ENCODE measurements at places on chromosomes 5 and 9.

DNA sequence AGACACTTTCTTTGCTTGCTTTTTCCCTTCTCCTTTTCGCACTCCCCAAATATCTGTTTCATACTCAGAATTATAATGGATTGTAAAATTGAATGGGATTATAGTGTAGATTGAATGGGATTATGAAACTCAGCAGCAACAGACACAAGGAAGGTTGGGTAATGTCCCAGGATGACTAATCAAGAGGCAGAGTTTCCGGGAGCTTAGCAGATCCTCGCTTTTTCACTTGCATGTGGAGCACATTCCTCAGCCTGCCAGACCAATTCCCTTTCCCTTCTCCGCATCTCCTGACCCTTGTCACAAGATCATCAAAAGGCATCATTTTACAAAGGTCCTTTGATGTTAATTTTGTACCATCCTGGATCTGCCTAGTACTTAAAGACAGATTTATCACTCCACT lies 55.1 kb upstream of the SLC1A1 start:
- peak; percentile 63 for DNase-seq

DNA sequence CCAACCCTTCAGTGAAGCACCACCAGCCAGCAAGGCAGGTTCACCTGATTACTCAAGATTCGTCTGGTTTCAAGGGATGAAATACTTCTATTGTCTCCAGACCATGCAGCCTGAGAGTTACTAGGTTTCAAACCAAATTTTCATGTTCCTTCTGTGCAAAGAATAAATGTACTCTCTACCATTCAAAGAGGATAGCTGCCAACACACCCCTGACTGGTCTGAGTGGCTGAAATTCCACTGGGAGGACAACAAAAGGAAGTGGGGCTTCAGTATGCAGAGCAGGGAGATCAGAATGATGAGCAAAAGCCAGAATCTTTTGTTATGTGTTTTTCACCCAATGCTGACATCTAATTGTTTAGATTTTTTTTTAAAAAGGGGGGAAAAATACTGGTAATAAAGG lies 356.3 kb downstream of the BNC2 start:
- no peak for DNase-seq

DNA sequence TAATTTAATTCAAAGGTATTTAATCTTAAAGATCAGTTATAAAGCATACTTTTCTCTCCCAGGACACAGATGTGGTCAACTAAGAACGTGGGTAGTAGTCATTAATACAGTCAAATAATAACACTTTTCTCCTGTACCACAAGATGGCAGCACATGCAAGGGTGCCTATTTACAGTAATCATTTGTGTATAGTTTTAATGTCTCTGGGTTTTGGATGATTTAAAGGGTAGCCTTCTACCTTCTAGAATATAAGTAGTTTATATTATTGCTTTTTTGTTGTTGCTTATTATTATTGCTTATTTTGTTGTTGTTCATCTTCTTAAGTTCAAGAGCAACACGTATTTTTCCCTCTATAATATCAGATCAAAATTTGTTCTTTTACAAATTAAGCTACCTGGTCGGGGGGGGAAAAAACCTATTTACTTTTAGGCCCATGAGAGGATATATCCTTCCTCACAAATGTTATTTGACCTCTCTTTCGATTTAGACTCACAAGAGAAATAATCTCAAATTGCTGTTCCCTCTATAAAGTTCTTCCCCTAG lies 59.6 kb upstream of the SLC27A6 start:
- DNase-seq = peak; percentile 81

GRCh38 chr9:93431539-93432105 lies 19.9 kb upstream of the FAM120A start:
- DNase-seq = no peak

GRCh38 chr5:132268769-132269551 lies 11.5 kb downstream of the PDLIM4 start:
- DNase-seq = peak; percentile 92

DNA sequence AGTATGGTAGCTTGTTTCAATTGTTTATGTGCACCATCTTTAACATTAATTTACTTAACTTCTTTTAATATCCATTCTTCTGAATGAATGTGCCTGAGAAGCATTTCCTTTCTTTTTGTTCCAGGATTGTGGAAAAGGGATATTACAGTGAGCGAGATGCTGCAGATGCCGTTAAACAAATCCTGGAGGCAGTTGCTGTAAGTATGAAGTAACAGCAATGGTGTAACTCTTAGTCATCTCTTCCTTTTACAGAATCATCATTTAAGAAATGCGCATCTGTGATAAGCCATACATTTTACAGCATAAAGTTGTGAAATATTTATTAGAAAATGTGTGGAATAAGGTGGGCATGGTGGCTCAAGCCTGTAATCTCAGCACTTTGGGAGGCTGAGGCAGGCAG lies 117.7 kb downstream of the STARD4 start:
- DNase-seq = peak; percentile 43

Measured in foreskin fibroblast (primary cell).